ENCODE measurements at places on chromosomes 6 and 20. TPM values are rescaled to one million over a fixed set of nuclear protein-coding genes. Genes with fewer than 3 reads are reported as not detected.

The DEF6 gene
- 0.59 TPM for total RNA-seq

The SLC17A2 gene
- total RNA-seq = not detected

The KIF13A gene
- 88.7 TPM for total RNA-seq

The COX4I2 gene
- 0.13 TPM for total RNA-seq

The PKIB gene
- 6.5 TPM for total RNA-seq

The BPIFB2 gene
- not detected for total RNA-seq

The MEP1A gene
- not detected for total RNA-seq

The C20orf144 gene
- not detected for total RNA-seq

The TAGAP gene
- total RNA-seq = not detected

The CAGE1 gene
- total RNA-seq = 0.07 TPM

The ID4 gene
- 19.0 TPM for total RNA-seq

The FOXF2 gene
- 0.78 TPM for total RNA-seq

The DLK2 gene
- 0.20 TPM for total RNA-seq

The BPIFB4 gene
- total RNA-seq = not detected

The VWA7 gene
- total RNA-seq = 0.26 TPM

The CRIP3 gene
- 0.39 TPM for total RNA-seq

The ELOVL4 gene
- total RNA-seq = 5.4 TPM

The ASIP gene
- total RNA-seq = not detected

The MCCD1 gene
- not detected for total RNA-seq

The ERGIC3 gene
- 518 TPM for total RNA-seq

The OVOL2 gene
- total RNA-seq = not detected

The C6orf58 gene
- total RNA-seq = not detected

The PSMA7 gene
- 196 TPM for total RNA-seq

The C6orf15 gene
- total RNA-seq = not detected

The DEFB132 gene
- not detected for total RNA-seq

The HLA-DPA1 gene
- 0.17 TPM for total RNA-seq

The BIRC7 gene
- total RNA-seq = 0.07 TPM

The SLC17A3 gene
- total RNA-seq = not detected
